ENCODE measurements at places on chromosomes 3 and 15.
A peak's percentile ranks its signal among the peaks of the same experiment; 100 is the strongest.

- DNase-seq, result peak; percentile 33
Observed at GRCh38 chr3:111603679-111604078, 8.5 kb upstream of the ZBED2 start.

- no peak for DNase-seq
Observed at GRCh38 chr3:156551261-156551660, 3.7 kb downstream of the SSR3 start.

GRCh38 chr3:196440041-196440537 lies 7.9 kb upstream of the UBXN7 start:
- no peak for DNase-seq

DNA sequence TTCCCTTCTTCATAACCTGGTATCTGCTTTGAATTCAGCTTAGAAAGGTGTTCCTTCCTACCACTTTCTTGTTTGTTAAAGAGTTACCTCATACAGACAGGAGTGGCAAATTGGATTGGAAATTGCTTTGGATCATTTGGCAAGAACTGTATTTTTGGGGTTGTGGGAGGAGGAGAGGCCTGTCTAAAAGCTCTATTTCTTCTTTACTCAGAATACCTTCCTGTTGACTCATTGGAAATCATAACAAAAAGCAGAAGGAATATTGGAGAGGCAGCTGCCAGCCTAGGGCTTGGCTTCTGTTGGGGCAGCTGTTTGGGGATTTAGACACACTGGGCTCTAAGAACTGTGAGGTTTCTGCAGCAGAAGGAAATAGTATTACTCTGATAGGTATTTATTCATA lies 14.2 kb downstream of the IQGAP1 start:
- no peak for DNase-seq

DNA sequence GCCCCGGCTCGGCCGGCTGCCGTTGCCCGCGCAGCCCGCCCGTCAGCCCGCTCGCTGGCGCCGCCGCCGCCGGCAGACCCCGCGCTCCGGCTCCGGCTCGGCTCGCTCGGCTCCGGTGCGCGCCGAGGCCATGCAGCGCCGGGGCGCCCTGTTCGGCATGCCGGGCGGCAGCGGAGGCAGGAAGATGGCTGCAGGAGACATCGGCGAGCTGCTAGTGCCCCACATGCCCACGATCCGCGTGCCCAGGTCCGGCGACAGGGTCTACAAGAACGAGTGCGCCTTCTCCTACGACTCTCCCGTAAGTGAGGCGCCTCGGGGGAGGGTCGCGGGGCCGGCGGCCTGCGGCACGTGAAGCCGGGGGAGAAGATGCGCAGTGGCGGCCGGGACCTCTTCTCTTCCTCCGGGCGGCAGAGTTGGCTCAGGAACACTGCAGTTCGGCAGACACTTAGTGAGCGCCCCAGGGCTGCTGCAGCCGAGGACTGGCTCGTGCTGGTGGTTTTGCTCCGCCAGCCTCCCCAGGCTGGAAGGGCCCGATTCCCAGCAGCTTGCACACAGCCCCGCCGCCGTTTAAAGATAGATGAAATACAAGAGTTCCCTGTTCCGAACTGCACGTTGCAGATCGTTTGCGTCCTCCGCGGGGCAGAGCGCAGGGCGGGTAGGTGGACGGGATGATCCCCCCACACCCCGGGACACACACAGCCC lies 407 bp downstream of the USP13 start:
- DNase-seq, result peak; percentile 78

DNA sequence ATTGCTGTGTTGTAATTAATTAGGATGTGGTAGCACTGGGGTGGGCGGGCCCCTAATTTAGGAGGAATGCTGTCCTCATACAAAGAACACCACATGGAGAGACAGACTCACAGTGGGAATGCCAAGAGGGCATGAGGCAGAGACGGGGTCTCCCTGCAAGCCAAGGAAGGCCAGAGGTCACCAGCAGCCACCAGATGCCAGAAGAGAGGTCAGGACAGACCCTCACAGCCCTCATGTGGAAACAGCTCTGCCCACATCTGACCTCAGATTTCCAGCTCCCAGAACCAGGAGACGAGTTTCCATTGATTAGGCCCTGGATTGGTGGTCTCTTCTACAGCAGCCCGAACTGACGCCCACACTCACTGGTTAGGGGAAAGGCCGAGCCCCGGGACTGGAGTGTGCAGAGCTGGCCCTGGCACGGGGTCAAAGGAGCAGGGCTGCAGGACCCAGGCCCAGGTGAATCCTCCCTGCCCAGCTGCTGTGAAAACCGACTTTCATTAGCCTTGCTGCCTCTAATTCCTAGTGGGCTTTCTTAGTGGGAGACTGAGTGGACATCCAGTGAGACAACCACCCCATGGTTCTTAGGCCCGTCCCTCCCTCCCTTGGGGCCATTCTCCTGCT lies 43.0 kb upstream of the SLC41A3 start:
- no peak for DNase-seq

All from B cell (primary cell).